ENCODE measurements at places on chromosomes 2 and 18.

- no peaks in the 10 kb centered on the region for H3K36me3 ChIP-seq
- no peak for DNase-seq
- H3K4me3 ChIP-seq, result no peak overlapping the region
Observed at GRCh38 chr2:240225660-240226475, 85.4 kb upstream of the OTOS start.

DNA sequence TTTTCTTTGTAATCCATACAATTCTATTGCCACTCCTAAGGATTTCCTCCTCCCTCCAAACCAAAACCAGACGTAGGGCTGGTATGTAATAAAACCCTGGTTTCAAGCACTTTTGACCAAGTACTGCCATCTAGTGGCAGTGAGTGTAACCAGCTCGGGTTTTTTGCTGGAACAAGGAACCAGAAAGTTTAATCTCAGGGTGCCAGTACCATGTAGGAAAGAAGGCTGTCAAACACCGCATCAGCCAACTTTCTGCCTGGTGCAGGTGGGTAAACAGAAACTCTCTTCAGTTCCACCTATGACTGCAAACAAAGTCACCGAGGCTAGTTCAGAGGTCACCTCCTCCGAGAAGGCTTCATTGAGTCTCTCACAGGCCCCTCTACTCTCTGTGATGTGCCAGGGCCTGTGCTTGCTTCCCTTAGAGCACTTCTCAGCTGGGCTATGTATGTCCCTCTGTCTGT lies 10.2 kb upstream of the THNSL2 start:
- H3K27me3 ChIP-seq, result no peaks in the 10 kb centered on the region
- peak; percentile 65 for DNase-seq
- no peaks in the 10 kb centered on the region for H3K36me3 ChIP-seq
- no peak overlapping the region for H3K27ac ChIP-seq
- no peak overlapping the region for H3K4me3 ChIP-seq

DNA sequence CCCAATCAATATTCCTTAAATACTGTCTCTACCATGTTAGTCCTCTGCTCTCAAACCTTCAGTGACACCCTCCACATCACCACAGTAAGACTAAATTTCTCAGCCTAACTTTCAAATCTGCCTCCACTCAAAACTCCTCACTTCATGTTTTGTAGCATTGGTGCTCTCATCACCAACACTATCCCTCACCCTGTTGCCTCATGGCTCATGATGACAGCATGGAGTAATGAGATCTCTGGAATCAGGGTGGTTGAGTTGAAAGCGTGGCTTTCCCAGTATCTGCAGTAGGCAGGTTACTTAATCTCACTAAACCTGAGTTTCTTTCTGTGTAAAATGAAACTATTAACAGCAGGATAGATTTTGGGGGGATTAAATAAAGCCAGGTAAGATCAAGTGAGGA lies 621.4 kb downstream of the NYAP2 start:
- peaks cover 8% of the 10 kb centered on the region for H3K4me1 ChIP-seq
- no peak overlapping the region for H3K27ac ChIP-seq
- DNase-seq, result no peak
- peaks cover 35% of the 10 kb centered on the region for H3K36me3 ChIP-seq
- H3K27me3 ChIP-seq, result no peaks in the 10 kb centered on the region
- H3K4me3 ChIP-seq, result no peak overlapping the region

GRCh38 chr2:182717416-182717815 lies 1.4 kb downstream of the DNAJC10 start:
- no peak for DNase-seq
- H3K4me1 ChIP-seq, result no peaks in the 10 kb centered on the region
- peaks cover 2% of the 10 kb centered on the region for H3K36me3 ChIP-seq
- H3K4me3 ChIP-seq, result no peak overlapping the region
- no peak overlapping the region for H3K27ac ChIP-seq
- H3K27me3 ChIP-seq, result no peaks in the 10 kb centered on the region

DNA sequence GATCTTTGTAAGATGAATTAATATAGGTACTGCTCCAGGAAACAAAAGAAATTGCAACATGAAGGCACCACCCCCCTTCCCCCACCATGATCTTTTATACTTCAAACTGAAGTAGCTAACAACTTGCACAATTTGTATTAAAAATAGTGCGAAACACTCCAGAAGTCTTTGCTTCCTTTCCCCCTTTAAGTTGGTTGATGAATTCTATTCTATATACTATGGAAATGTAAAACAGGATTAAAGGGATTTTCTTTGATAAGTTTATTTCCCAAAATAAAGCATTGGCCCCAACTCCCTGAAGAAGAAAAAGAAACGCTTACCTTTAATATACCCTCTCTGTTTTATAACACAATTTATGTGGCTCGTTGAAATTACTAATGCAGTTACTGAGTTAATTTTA lies 227.1 kb downstream of the ARHGAP15 start:
- no peak overlapping the region for H3K4me3 ChIP-seq
- peaks cover 13% of the 10 kb centered on the region for H3K4me1 ChIP-seq
- no peaks in the 10 kb centered on the region for H3K36me3 ChIP-seq
- H3K27ac ChIP-seq, result no peak overlapping the region
- H3K27me3 ChIP-seq, result no peaks in the 10 kb centered on the region

GRCh38 chr18:75360941-75361340 lies 66.6 kb downstream of the SMIM21 start:
- H3K4me1 ChIP-seq, result peaks cover 10% of the 10 kb centered on the region
- peaks cover 7% of the 10 kb centered on the region for H3K27me3 ChIP-seq
- peaks cover 11% of the 10 kb centered on the region for H3K36me3 ChIP-seq
- H3K4me3 ChIP-seq, result no peak overlapping the region
- no peak for DNase-seq
- H3K27ac ChIP-seq, result no peak overlapping the region

GRCh38 chr2:990970-991369 lies 40.3 kb downstream of the SNTG2 start:
- DNase-seq, result no peak
- H3K4me1 ChIP-seq, result peaks cover 23% of the 10 kb centered on the region
- H3K4me3 ChIP-seq, result no peak overlapping the region
- peaks cover 10% of the 10 kb centered on the region for H3K36me3 ChIP-seq

DNA sequence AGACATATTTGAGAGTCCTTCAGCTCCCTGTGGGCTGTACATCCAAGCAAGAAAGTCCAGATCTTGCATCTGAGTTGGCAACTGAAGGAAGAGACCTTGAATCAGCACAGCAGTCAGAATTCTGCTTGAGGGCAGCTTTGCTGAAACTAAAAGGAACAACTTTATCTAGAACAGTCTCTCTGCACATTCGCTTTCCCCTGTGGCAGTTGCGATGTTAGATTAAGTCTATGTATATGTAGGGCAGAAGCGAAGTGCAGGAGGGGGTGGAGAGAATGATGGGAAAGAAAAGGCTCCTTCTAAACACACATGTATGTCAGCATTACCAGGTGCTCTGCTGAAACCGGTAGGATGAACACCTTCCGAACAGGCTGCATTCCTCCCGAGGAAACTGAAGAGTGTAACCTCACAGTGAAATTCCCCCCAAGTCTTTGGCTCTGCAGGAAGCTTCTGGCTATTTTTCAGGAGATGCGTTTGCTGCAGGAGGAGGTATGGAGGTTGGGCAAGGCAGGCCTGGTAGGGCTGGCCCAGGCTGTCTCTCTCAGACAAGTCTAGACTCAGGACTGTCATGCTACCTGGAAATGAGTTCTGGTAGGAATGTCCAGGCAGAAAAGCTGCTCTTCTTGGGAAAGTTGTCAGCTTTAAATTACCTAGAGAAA lies 70.0 kb upstream of the ATL2 start:
- H3K27me3 ChIP-seq, result peaks cover 25% of the 10 kb centered on the region
- no peak overlapping the region for H3K27ac ChIP-seq
- H3K36me3 ChIP-seq, result no peaks in the 10 kb centered on the region
- no peak overlapping the region for H3K4me3 ChIP-seq
- H3K4me1 ChIP-seq, result peaks cover 48% of the 10 kb centered on the region

DNA sequence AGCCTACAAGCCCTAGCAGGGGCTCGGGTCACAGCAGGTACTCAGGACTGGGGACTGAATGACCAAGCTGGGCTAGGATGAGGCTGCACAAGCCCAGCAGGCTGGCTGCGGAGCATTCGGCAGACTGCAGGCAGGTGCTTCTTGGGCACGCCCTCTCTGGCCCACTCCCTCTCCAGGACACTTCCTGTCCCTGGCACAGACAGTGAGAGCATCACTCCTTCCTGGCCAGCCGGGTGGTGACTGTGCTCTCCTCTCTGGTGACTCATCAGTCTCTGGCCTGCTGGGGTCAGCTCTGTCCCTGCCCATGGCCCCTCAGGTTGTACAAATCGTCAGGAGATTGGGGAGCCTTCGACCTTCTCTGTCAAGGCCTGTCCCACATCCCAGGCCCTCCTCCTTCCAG lies 22.5 kb downstream of the C1QL2 start:
- peaks cover 17% of the 10 kb centered on the region for H3K4me1 ChIP-seq
- DNase-seq, result no peak
- no peaks in the 10 kb centered on the region for H3K36me3 ChIP-seq
- no peak overlapping the region for H3K27ac ChIP-seq
- peaks cover 9% of the 10 kb centered on the region for H3K27me3 ChIP-seq

DNA sequence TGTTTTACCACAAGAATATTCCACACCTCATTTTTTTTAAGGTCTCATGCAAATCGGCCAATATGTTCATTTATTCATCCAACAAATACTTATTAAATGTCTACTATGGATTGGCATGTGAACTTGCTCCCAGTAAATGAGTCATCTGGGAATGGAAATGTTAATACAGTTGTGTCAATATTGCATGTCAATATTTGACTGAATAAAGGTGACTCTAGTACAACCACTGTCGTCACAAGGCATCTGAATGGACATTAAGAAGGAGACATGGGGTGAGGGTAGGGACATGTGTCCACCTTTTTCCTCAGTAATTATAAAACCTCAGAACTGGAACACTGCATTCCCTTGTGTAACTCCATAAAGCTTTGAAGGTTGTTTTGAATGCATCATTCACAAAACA lies 365.4 kb downstream of the ADCYAP1 start:
- H3K27ac ChIP-seq, result no peak overlapping the region
- no peaks in the 10 kb centered on the region for H3K36me3 ChIP-seq
- H3K4me3 ChIP-seq, result no peak overlapping the region
- no peaks in the 10 kb centered on the region for H3K4me1 ChIP-seq
- no peaks in the 10 kb centered on the region for H3K27me3 ChIP-seq
- no peak for DNase-seq

DNA sequence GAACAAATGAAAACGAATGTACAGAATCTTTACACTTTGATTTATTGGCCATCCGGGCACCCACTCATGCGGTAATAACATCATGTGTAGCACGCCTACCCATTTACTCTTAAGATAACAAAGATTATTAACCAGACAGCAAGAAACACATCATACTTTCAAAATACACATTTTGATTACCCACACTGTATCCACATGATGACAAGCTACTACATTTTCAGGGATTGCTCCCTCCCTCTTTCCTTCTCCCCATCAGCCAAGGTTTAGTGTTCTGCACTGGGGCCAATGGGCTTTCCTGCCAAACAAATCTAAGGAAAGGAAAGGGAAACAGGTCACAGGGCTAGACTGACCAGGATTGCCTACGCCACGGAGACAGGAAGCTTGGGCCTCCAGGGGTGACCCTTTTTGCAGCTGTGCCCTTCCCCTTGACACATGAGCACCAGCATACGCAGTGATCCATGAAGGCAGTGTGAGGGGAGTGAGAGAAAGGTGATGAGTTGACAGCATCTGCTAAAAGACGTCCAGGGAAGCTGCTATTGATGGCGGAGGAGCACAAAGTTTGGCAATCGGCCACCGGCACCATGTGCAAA lies 76.5 kb downstream of the ZNF521 start:
- DNase-seq, result no peak
- H3K36me3 ChIP-seq, result peaks cover 10% of the 10 kb centered on the region
- H3K4me1 ChIP-seq, result peaks cover 19% of the 10 kb centered on the region
- H3K27me3 ChIP-seq, result no peaks in the 10 kb centered on the region

GRCh38 chr2:1294900-1295299 lies 118.4 kb upstream of the TPO start:
- no peaks in the 10 kb centered on the region for H3K27me3 ChIP-seq
- no peaks in the 10 kb centered on the region for H3K4me1 ChIP-seq
- H3K27ac ChIP-seq, result no peak overlapping the region
- DNase-seq, result no peak
- H3K36me3 ChIP-seq, result no peaks in the 10 kb centered on the region

DNA sequence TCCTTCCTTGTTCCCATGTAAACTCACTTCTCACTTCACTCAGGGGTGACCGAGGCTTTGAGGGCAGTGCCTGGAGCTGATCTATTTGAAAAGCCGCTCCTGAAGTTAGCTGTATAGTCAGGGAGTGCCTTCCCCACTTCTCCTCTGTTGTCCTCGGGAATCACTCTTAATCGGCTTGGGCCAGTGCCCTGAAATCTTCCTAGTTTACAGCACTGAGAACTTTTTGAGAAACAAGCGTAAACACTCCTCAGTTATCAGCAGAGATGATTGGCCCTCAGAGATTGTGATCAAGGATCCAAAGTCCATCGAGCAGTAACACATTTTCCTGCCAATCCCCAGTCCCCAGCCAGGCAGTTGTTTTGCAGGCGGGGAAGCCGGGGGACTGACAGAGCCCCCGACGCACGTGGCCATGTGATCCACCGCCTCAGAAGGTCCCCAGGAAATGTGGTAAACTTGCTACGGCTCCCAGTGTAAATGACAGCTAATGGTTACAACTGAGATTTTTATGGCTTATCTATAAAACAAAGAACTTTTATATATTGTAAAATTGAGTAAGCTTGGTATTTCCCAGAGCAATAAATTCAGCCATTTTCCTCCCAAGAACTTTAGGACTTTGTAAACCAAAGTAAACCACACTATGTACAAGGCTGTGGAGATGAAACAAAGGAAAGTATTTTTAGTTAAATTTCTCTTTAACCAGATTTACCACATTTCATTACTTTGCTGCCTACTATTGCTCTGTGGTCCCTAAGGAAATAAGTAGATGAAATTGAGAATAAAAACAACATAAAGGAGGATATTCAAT lies 53.5 kb downstream of the C18orf63 start:
- no peak for DNase-seq
- H3K27ac ChIP-seq, result no peak overlapping the region
- no peaks in the 10 kb centered on the region for H3K36me3 ChIP-seq
- no peaks in the 10 kb centered on the region for H3K27me3 ChIP-seq
- H3K4me3 ChIP-seq, result no peak overlapping the region
- H3K4me1 ChIP-seq, result no peaks in the 10 kb centered on the region

- H3K27me3 ChIP-seq, result peaks cover 5% of the 10 kb centered on the region
- H3K27ac ChIP-seq, result no peak overlapping the region
- peaks cover 45% of the 10 kb centered on the region for H3K4me1 ChIP-seq
- no peaks in the 10 kb centered on the region for H3K36me3 ChIP-seq
- DNase-seq, result no peak
Observed at GRCh38 chr2:170224692-170225294, 46.8 kb downstream of the MYO3B start.

Measured in WTC11 (cell line).